AG10803 (cell line): ENCODE measurements at places on chromosomes 3 and 15.

DNA sequence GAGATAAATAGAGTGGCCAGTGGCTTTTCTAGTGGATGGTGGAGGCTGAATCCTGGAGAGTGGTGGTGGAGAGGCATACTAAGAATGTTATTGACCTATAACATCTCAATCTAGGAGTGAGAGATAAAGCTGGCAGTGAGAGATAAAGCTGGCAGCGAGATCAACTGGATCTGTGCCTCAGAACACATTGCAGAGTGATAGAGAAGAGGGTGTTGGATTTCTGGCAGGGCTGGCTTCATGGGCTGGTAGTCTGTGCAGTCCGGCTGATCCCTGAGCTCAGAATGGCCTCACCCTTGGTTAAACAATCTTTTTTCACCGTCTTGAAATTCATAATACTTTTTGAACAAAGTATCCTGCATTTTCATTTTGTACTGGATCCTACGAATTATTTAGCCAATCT is 221.2 kb downstream of the NLGN1 start:
- DNase-seq: no peak

DNA sequence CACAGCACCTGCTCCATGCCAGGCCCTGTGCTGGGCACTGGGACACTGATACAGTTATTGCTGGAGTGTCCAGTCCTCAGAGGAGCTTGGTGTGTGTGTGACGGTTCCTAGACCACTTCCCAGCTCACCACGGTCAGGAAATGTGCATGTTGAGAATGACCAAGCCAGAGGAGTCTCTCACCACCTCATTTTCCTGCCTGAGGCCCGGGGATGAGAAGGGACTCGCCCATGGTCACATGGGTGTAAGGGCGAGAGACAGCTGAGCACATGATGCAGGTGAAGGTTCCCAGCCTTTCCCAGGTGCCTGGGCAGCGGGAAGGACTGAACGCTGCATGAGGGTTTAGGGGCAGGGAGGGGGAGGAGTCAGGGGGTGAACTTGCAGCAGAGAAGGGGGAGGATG is 180.9 kb upstream of the TLE3 start:
- DNase-seq: no peak

DNA sequence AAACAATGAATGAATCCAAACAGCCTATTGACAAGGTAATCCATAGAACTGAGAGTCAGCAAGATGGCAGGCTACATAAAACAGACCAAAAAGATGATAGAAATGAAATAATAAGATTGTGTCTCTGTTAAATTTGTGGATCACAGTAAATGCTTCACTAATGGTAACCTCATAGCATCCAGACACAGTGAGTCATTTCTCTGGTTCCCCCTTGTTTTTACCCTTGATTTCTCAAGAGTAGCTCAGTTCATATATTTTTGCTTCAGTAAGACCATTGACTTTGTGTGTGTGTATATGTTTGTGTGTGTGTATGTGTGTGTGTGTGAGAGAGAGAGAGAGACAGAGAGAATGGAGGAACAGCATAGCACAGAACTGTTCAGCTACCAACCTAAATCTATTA is 546.9 kb downstream of the RBMS3 start:
- peak; percentile 32 for DNase-seq

DNA sequence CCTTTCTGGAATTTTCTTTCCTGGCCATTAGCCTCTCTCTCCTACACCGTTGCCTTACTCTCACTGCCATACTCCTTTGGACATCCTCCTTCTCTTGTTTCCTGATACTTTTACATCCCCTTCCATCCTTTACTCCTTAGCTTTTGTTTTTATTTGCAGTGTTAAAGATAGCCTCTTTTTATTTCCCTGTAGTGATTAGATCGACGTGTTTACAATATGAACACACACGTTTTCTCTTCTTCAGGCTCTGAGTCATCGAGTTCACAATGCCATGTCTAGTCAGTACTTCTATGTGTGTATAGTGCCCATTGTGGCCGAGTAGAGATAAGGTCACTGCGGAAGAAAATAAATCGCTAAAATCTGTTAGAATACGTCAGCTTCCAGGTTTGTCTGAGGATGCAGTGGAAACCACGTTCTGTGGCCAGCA is 208.5 kb downstream of the LPP start:
- DNase-seq: peak; percentile 84

DNA sequence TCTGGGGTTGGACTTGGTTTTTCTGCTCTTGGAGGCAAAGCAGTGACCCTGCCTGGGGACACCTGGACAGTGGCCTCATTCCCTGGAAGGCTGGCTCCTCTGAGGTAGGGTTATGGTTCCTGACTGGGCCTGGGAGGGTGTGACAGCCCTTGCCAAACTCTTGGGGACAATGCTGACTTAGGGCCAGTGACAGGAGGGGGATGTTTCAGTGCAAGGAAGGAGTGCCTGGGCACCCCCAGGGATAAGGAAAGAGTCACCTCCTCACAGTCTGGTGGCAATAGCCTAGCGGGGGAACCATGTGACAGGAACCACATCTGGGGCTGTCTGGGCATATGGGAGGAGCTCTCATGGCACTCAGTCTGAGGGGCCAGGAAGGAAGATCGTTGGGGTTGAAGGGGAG is 91.8 kb downstream of the ABHD5 start:
- no peak for DNase-seq

- DNase-seq: no peak
Observed at GRCh38 chr3:56868706-56869105, 67.0 kb upstream of the ARHGEF3 start.

GRCh38 chr3:55664387-55664786 is 177.3 kb upstream of the WNT5A start:
- DNase-seq: no peak

- DNase-seq: no peak
Observed at GRCh38 chr15:77989296-77990143, 88.0 kb downstream of the TBC1D2B start.

DNA sequence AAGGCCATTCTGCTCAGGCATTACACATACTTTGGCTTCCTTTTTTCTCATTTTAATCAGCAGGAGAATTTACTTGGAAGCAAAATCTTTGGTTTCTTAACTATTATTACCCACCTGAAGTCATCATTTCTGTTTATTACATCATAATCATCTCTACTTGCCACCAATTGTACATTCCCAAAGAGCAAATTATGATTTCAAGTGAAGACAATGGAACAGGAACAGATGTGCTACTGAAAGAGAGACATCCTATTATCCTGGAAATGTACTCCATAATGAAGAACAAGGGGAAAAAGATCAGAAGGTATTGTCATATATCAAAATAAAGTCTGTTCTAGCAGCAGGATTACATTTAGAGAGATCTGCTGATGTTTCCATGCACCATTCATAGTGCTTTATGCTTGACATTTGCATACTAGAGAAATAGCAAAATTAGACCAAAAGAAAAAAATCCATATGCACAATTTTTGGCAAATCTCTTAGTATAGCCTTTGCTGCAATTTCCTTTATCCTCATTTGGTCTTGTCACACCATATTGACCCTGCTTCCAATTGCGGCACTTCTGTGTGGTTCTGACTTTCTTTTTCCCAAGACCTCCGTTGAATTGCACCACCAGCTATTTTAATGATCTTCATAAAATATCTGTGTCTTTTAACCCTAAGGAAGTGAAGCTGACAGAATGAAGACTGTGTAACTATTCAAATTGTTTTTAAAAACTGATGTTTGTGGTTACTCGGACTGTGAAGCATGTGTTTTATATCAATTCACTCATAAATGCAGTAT is 683.8 kb downstream of the ZNF385D start:
- DNase-seq: peak; percentile 85

DNA sequence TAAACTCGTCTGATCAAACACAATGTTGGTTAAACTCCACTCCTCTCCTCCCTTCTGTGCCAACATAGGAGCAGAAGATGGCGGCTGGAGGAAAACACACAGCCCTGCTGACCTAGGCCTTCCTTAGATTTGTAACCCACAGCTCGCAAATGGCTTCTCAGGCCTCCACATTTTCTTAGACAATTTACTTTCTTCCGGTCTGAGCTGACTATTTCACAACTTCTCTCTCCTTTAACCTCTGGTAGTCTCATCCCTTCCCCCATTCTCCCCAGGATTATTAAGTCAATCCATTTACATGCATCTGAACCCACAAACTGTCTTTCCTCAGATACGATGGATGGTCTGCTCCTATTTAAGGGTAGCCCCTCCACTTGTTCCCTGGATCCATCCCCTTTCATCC is 25.7 kb upstream of the ULK4 start:
- no peak for DNase-seq

- peak; percentile 69 for DNase-seq
Observed at GRCh38 chr3:72997421-72997961, 880 bp downstream of the PPP4R2 start.

- DNase-seq: no peak
Observed at GRCh38 chr3:150508401-150508800, 37.9 kb downstream of the SERP1 start.

DNA sequence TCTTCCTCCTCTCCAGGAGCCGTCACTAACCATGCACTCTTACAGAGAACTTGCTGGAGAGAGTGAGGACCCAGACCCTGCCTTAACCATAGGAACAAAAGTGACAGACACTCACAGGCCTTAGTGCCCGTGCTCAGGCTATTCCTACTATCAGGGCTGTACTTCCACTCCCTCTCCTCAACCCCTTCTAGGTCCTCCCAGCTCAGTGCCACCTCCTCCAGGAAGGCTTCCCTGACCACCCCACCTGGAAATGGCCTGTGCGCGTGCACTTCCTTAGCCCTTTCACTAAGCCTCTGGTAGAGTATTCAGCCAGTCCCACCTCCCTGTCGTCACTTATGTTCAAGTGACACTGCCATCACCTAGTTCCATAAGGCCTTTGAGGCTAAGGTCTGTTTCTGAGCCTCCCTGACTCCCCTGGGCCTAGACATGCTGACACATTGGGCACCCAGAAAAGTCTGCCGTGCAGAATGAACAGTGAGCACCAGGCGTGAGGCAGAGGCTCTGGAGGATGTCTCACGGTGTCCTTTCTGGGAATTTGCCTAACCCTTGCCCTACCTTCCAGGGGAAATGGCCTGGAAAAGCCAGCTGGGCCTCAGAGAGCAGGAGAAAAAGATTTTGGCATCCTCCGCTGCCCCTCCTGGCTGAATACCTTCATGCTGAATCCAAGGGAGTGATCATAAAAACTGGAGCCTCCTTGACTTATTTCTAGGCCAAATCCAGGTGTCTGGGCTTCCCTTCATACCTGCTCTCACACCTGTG is 108.6 kb upstream of the SMAD3 start:
- no peak for DNase-seq

DNA sequence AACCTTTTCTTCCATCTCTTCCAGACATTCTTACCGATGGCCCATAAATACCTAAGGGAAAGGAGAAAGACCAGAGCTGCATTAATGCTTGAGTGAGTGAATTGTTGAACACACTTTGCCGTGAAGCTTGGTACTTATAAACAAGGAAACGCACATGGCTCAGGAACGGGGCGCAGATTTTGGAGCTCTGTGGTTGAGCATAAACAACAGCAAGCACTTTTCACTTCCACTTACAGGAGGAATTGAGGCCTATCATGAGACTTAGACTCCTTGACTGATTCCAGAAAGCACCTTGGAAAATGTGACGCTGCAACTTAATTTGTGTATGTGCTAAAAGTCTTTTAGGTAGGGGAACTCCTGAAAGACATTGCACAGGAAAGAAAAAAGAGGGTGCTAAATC is 197.5 kb upstream of the FEZF2 start:
- DNase-seq: no peak

DNA sequence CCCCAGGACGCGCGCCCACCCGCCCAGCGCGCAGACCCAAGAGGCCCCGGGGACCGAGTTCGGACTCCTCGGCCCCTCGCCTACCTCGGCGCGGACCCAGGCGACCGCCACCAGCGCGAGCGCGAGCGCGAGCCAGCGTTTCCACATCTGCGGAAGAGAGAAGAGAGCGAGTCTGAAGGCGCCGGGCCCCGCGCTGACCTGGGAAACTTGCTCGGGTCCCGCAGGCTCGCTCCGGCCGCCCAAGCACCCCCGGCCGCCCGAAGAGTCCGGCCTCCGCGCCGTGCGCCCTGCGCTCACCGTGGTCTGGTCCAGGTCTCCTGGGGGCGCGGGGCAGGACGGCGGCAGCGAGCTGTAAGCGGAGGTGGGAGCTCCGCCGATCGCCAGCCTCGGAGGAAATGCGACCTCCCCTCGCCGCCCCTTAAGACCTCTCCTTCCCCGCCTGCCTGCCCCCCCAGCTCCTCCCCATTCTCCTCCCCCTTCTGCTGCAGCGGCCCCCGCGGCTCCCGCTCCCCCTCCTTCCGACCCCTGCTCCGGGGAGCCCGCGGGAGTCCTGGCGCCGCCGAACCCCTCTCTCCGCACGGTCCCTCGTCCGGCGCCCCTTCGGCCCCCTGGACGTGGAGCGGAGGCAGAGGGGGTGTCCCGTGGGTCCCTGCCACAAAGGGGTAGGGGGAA is at the start of gene FSTL1:
Gene FSTL1 (minus strand): TSS at position 393 of the 672 bp plus-strand sequence. CDS start 246 bp downstream, at position 147.
- peak; percentile 83 for DNase-seq

- no peak for DNase-seq
Observed at GRCh38 chr3:141446737-141447136, 40.1 kb upstream of the RASA2 start.

GRCh38 chr3:157029365-157029790 is 130.6 kb downstream of the CCNL1 start:
- no peak for DNase-seq

DNA sequence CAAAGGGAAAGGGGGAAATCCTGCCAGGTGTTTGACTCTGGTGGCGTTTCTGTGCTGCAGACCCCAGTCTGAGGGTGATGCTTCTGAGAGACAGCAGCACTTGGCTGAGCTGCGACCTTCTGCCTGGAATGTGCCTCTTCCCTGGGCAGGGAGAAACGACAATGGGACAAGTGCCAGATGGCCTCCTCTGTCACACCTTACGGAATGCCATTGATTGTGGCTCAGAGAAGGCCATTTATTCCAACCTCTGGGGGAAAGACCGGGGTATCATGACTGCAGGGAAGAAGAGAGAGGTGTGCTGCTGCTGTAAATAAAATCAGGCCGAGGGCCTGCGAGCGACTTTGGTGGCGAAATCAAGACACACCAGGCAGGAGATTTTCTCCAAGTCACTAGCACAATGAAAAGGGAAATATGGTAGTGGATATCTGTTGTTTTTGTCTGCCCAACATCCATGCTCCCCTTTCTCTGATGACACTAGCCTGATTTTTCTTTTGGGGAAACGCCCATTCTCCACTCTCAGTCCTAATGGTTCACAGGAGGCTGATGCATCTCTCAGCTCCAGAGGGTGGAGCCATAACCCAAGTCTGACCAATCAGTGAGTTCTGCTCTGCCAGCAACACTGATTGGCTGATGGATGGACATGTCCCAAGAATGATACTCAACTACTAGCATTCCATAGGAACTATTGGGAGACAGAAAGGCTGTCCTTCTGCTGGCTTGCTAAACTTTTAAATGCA is 336.1 kb downstream of the FOXP1 start:
- peak; percentile 23 for DNase-seq

DNA sequence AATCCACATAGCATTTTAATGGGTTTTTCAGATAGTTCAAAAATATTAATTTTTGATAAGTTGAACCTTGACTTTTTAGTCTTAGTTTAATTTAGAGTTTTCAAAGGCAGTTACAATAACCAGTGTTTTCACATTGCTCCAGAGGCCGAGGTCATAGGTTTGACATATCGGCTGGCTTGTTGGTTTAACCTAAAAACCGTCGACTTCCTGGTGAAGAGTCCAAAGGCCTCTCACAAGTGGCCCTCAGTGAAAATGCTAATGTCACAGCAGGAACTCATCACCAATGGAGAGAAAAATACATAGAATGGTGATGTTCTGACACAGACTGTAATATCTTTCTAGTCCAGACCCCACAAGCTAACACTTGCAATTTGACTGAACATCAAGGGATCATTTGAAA is 642.3 kb downstream of the PLOD2 start:
- DNase-seq: no peak

GRCh38 chr3:188431553-188431952 is 277.6 kb downstream of the LPP start:
- peak; percentile 81 for DNase-seq
